ENCODE measurements at places on chromosomes 13 and 19. TPM values are rescaled to one million over a fixed set of nuclear protein-coding genes. Genes with fewer than 3 reads are reported as not detected.

GRCh38 chr13:87884884-87885283 lies 213.7 kb downstream of the SLITRK5 start:
- H3K36me3 ChIP-seq = no peaks in the 10 kb centered on the region
- H3K27me3 ChIP-seq = no peaks in the 10 kb centered on the region
- DNase-seq = no peak

DNA sequence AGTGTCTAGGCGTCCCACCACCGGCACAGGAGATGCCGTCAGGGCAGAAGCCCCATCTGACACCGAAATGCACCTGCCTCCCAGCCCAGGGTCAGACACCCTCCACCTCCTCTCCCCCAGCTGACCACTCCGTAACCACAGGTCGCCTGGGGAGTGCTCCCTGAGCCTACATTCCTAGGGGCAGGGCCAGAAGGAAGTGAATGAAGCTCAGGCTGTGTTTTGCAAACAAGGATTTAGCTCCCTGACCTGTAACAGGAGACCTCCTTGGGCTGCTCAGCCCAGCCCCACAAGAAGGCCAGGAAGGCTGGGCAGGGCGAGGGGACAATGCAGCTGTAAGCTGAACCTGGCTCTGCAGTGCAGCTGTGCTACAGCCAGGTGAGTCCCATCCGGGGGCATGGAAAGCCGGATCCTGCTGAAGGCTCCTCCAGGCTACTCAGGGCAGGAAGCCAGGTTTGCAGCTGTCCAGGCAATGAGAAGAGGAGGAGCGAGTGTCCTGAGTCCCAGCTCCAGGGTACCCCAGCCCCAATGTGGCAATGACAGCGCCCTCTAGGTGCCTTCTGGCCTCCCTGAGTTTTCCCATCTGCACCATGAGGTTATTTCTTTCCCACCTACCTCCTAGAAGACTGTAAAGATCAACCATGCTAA lies 42.1 kb downstream of the RHPN2 start:
- no peak overlapping the region for H3K4me3 ChIP-seq
- no peaks in the 10 kb centered on the region for H3K4me1 ChIP-seq
- no peak overlapping the region for H3K27ac ChIP-seq
- no peak for DNase-seq
- H3K36me3 ChIP-seq = no peaks in the 10 kb centered on the region
- no peaks in the 10 kb centered on the region for H3K27me3 ChIP-seq

- H3K27ac ChIP-seq = no peak overlapping the region
- DNase-seq = no peak
- no peaks in the 10 kb centered on the region for H3K4me1 ChIP-seq
- no peak overlapping the region for H3K4me3 ChIP-seq
Measured at GRCh38 chr13:111183087-111183645, 68.1 kb downstream of the ARHGEF7 start.

DNA sequence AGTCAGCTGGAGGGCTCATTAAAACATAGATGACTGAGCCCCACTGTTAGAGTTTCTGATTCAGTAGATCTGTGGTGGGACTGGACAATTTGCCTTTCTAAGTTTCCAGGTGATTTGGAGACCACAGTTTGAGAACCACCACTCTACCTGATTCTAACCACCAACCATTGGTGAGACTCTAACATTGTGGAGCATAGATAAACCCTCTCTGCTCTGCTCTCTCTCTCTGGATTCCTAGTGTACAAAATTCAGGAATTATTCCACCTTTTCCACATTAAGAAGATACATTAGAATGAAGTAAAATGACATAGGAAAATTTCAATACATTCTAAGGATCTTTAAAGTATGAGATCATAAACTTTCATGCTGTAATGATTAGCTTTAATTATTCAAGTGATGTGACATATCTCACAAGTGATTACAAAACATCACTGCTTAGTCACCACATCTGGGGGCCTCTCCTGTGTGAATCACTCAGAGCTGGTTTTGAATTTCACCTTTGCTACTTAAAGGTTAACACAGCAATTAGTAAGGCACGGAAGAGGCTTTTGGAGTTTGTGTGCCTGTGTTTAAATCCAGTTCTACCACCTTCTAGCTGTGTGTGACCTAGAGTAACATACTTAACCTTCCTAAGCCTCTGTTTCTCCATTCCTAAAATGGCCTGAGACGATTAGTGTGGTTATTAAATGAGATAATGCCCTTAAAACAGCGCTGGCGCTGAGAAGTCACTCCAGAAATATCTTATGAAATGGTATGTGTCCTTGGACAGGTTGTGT lies 78.5 kb upstream of the NBEA start:
- no peaks in the 10 kb centered on the region for H3K27me3 ChIP-seq
- H3K27ac ChIP-seq = no peak overlapping the region
- no peak overlapping the region for H3K4me3 ChIP-seq
- H3K4me1 ChIP-seq = no peaks in the 10 kb centered on the region
- no peaks in the 10 kb centered on the region for H3K36me3 ChIP-seq
- DNase-seq = no peak

DNA sequence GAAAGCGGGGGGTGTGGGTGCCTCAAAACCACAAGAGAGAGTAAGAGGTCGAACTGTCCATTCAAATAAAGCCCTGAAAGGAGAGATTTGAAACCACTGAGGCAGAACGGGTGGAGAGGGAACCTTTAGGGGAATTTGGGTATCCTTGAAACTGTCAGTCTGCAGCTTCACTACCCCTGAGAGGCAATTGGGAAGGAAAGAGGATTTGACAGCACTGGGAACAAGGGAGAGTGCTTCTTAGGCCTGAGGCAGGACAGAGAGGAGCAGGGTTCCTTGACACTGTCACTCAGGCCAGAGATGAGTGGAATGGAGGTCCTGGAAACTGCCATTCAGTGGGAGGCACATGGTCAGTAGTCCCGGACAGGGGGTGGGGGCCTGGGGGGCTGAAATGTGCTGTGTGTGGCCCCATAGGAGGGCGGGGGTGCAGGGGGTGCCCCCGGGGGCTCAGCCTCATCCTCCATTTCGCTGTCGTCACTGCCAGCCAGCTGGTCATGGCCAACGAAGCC lies 5.0 kb downstream of the GFY start:
- no peak for DNase-seq
- H3K36me3 ChIP-seq = no peaks in the 10 kb centered on the region
- H3K27ac ChIP-seq = no peak overlapping the region
- H3K27me3 ChIP-seq = no peaks in the 10 kb centered on the region
- H3K4me1 ChIP-seq = no peaks in the 10 kb centered on the region
- H3K4me3 ChIP-seq = no peak overlapping the region

- no peaks in the 10 kb centered on the region for H3K4me1 ChIP-seq
- no peak overlapping the region for H3K27ac ChIP-seq
- no peaks in the 10 kb centered on the region for H3K36me3 ChIP-seq
Measured at GRCh38 chr13:36453516-36453915, 21.2 kb downstream of the CCNA1 start.

Gene GGACT
- 1.7 TPM for polyA plus RNA-seq

DNA sequence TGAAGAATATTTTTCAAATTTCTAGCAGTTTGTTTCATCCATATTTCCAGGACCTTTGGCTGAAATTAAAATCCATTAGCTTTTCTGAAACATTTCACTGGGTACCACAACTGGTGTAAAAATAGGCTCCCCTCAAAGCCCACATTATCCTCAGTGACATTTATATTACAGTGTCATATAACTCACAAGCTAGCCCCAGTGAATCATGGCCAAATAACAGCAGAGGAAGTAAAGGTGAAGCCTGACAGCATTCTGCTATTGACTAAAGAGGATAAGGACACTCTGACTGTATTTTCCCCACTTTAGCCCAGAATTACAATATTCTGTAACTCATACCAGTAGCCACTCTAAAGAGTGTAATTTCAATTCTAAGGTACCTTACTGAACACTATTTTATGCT lies 21.9 kb downstream of the KCTD12 start:
- H3K27ac ChIP-seq = no peak overlapping the region
- DNase-seq = no peak
- no peaks in the 10 kb centered on the region for H3K27me3 ChIP-seq
- no peaks in the 10 kb centered on the region for H3K4me1 ChIP-seq

Gene PSG7
- polyA plus RNA-seq = not detected

DNA sequence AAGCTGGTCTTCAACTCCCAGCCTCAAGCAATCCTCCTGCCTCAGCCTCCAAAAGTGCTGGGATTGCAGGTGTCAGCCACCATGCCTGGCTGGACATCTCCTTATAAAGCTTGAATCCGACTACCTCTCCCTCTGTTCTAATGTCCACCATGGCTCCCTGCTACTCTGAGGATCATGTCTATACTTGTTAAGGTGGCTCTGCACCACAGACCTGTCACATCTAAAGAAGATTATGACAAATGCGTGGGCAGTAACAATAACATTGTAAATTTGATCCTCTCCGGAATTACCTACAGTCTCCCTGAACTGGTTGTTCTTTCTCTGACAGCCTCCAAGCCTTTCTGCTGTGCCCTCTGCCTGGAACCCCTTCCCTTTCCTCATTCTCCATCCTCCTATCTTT lies 1.8 kb downstream of the NXNL1 start:
- no peak overlapping the region for H3K4me3 ChIP-seq
- H3K27me3 ChIP-seq = peaks cover 3% of the 10 kb centered on the region
- no peak for DNase-seq
- no peak overlapping the region for H3K27ac ChIP-seq
- H3K4me1 ChIP-seq = no peaks in the 10 kb centered on the region
- H3K36me3 ChIP-seq = no peaks in the 10 kb centered on the region

Gene MPHOSPH8
- 24.8 TPM for polyA plus RNA-seq

GRCh38 chr13:41587490-41587889 lies 130.1 kb downstream of the RGCC start:
- no peaks in the 10 kb centered on the region for H3K36me3 ChIP-seq
- no peak overlapping the region for H3K27ac ChIP-seq
- no peak for DNase-seq
- no peaks in the 10 kb centered on the region for H3K4me1 ChIP-seq

GRCh38 chr19:45395821-45396617 lies 8.8 kb downstream of the PPP1R13L start:
- no peak overlapping the region for H3K4me3 ChIP-seq
- DNase-seq = no peak
- no peaks in the 10 kb centered on the region for H3K27me3 ChIP-seq
- no peak overlapping the region for H3K27ac ChIP-seq

Gene PINLYP
- 5.2 TPM for polyA plus RNA-seq

Measured in pancreas (tissue), 10 donors.